Kidney epithelial cell (primary cell): ENCODE measurements at places on chromosomes 2 and 18. TPM values are rescaled to one million over a fixed set of nuclear protein-coding genes. Genes with fewer than 3 reads are reported as not detected.

NCKAP5 gene
- total RNA-seq: 0.33 and 0.82 TPM in 2 replicates

VSNL1 gene
- total RNA-seq: 0.13 TPM in 1 of 2 replicates, not detected in the other

NEU2 gene
- not detected in 2 replicates for total RNA-seq

EPHA4 gene
- total RNA-seq: 6.5 and 6.6 TPM in 2 replicates

CRYBA2 gene
- not detected in 2 replicates for total RNA-seq

ANKRD29 gene
- total RNA-seq: 0.27 and 0.58 TPM in 2 replicates

- no peak for DNase-seq
Observed at GRCh38 chr2:98372121-98372520, 25.9 kb downstream of the CNGA3 start.

DNA sequence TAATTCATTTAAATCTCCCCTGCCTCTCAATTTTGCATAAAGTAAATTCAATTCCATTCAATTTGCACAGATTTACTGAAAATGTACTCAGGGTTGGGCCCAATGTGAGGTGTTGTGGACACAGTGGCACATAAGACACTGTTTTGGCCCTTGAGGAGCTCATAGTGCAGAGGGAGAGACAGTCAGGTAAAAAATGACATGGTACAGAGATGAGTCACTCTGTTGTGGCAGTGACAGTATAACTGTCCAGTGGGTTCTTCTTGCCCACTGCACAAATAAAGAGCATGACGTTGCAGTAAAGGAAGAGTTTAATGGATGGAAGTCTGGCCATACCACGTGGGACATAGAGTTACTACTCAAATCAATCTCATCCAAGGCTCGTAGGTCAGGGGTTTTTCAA is 400.3 kb upstream of the TRIB2 start:
- no peak for DNase-seq

GRCh38 chr2:58764338-58765104 is 523.4 kb upstream of the FANCL start:
- DNase-seq: no peak

GRCh38 chr2:15675456-15676195 is 84.0 kb downstream of the DDX1 start:
- peak; percentile 77 for DNase-seq

DNA sequence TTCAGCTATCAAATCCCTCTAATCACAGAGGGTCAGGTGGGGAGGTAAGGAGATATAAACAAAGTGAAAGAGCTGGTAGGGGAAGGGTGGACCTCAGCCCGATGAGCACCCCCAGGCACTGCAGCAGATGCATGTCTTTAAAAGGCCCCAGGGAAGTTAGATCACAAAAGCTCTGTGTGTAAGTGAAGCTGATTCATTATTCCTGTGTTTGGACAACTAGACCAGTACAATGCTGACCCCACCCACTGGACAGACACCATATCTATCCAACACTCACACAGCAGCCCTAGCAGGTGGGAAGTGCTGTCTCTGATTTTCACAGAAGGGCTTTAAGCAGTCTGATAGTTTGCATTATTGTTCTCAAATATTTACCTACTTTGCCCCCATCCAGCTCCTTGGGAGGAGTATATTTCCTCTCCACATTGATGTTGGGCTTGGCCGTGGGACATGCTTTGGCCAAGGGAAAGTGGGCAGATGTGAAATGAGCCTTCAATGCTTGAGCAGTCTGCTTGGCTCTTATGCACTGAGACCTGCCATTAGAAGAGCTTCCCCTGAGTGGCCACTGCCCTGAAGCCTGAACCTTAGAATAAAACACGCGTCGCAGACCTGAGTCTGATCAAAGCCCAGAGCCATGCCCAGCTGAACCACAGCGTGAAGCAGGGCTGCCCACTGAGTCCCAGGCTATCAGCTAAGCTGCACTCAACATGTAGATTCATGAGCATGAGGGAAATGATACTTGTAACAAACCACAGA is 111.4 kb downstream of the COPS8 start:
- DNase-seq: no peak

- no peak for DNase-seq
Observed at GRCh38 chr2:216833061-216833460, 26.8 kb downstream of the TNP1 start.

GRCh38 chr18:13813271-13813849 is 10.6 kb upstream of the MC5R start:
- no peak for DNase-seq

- no peak for DNase-seq
Observed at GRCh38 chr2:43461453-43462073, 134.3 kb downstream of the THADA start.

GRCh38 chr18:27865431-27865830 is 311.5 kb downstream of the CDH2 start:
- DNase-seq: no peak
